Stimulated activated CD4-positive, alpha-beta T cell treated with anti-CD3 and anti-CD28 coated beads, Interleukin-2, amount 100 ng/mL, for 48 hours (primary cell): ENCODE measurements at places on chromosomes 3 and 15.

- no peak for DNase-seq
These were observed 790.5 kb downstream of the DIPK2A start for GRCh38 chr3:144762091-144762490.

- no peak for DNase-seq
These were observed 86.0 kb upstream of the NDN start for GRCh38 chr15:23773093-23773492.

- no peak for DNase-seq
These were observed 18.3 kb upstream of the FOXP1 start for GRCh38 chr3:71601811-71602210.

GRCh38 chr3:24764236-24764915 lies 269.7 kb upstream of the THRB start:
- no peak for DNase-seq

DNA sequence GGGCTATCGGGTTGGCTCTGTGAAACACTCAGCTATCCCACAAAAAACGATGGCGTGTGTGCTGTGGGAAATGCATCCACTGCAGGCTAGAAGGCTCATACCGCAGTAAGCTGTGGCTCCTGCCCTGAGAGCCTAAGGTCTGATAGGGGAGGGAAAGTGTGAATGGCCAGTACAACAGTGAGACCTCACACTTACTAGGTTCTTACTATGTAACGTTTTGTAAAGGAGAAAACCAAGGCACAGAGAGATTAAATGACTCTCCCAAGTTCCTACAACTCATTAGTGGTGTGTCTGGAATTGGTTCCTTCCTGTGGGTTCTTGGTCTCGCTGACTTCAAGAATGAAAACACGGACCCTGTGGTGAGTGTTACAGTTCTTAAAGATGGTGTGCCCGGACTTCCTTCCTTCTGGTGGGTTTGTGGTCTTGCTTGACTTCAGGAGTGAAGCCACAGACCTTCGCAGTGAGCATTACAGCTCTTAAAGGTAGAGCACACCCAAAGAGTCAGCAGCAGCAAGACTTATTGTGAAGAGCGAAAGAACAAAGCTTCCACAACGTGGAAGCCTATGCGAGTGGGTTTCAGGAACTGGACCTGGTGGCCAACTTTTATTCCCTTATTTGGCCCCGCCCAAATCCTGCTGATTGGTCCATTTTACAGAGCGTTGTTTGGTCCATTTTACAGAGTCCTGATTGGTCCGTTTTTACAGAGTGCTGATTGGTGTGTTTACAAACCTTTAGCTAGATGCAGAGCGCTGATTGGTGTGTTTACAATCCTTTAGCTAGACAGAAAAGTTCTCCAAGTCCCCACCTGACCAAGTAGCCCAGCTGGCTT lies 161.7 kb downstream of the POLR2M start:
- no peak for DNase-seq

DNA sequence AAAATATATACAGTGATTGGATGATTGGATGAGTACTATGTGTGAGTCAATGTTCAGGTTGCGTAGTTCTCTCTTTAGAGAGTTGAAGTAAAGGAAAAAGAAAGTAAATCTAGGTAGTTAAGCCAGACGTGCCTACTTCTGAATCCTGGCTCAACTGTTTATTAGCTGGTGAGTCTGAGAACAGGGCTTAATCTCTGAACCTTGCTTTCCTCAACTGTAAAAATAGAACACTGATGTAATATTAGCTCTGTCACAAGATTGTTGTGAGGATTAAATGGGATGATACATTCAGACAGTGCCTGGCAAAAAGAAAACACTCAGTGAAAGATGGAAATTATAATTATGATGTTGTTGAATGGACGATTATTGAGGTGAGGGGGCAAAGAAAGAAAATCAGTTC lies 413.4 kb downstream of the MAGI1 start:
- DNase-seq: no peak

GRCh38 chr15:52710050-52710707 lies 31.0 kb upstream of the ATOSA start:
- DNase-seq: no peak

- no peak for DNase-seq
These were observed 71.7 kb downstream of the TBC1D5 start for GRCh38 chr3:17670749-17671148.

DNA sequence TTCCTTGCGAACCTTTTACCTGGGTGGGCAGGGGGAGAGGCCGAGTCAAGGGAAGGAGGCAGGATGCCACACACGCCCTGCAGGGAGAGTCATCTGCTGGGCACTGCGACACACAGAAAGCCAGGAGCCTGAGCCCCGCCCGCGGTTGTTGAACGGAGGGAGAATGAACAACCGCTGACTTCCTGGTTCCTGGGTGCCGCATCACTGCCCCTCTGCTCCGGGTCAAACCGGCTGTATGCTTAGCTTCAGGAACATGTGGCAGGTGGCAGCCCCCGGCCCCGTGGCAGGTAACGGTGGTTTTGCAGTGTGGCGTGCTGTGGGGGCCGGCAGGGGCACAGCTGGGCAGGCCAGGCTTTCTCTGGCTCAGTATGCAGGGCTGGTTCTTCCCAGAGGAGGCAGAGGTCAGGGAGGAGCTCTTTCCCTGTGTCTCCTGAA lies 33.4 kb downstream of the APBA2 start:
- DNase-seq: peak; percentile 38

- no peak for DNase-seq
These were observed 52.4 kb downstream of the SLC9A9 start for GRCh38 chr3:143795874-143796273.

- no peak for DNase-seq
These were observed 253.1 kb upstream of the GADL1 start for GRCh38 chr3:31147550-31147949.

DNA sequence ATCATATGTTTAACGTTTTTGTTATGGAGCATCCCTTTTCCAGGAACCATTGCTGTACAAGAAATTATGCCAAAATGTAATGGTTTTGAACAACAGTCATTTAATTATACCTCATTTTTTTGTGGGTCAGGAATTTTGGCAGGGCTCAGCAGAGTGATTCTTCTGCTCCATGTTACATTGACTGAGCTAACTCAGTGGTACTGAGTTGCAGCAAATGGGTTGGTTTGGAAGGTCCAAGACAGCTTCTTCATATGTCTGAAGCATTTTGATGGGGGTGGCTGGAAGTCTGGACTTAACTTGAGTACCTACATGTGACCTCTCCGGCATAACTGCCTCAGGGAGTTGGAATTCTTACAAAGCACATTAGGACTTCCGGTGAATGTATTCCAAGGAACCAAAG lies 26.0 kb upstream of the CMC1 start:
- no peak for DNase-seq

GRCh38 chr3:46944191-46944590 lies 32.4 kb downstream of the CCDC12 start:
- DNase-seq: no peak

DNA sequence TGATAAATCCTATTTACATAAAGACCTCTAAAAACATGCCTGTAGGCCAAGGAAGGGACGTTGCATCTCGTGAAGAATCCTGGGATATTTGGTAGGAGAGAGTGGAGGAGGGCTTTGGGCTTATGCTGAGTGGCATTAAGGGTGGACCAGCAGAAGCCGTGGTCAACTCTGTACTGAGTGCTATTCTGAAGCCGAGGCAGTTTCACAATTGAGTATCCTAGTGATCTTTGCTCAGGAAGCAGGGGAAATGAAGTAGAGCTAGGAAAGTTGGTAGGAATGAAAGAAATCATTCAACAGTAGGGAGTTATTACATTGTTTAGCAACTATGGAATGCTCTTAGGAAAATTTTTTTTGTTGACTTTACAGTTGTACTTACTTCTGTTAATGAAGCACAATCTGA lies 24.2 kb downstream of the MCTP2 start:
- DNase-seq: no peak

GRCh38 chr3:98772022-98772421 lies 8.9 kb downstream of the ST3GAL6 start:
- DNase-seq: no peak

- no peak for DNase-seq
These were observed 74.3 kb downstream of the ABTB1 start for GRCh38 chr3:127747066-127747465.

GRCh38 chr3:68515237-68515636 lies 417.1 kb downstream of the TAFA4 start:
- DNase-seq: no peak

DNA sequence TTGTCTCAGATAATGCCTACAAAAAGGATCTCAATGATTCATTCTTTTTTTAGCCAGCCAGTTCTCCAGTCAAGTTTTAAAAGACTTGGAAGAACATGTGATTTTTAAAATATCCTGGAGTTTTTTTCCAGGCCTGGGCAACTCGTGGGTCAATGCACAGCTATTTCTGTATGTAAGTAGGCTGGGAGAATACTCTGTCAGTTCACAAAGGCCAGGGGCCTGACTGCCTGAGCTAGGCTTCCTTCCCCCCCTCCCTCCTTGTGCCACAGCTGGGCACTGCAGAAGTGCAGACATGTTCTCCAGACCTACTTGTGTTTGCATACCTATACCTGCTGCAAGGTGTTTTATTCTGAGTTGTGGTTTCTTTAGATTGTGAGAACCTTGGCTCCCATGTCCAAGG lies 43.7 kb downstream of the CTDSPL start:
- no peak for DNase-seq

DNA sequence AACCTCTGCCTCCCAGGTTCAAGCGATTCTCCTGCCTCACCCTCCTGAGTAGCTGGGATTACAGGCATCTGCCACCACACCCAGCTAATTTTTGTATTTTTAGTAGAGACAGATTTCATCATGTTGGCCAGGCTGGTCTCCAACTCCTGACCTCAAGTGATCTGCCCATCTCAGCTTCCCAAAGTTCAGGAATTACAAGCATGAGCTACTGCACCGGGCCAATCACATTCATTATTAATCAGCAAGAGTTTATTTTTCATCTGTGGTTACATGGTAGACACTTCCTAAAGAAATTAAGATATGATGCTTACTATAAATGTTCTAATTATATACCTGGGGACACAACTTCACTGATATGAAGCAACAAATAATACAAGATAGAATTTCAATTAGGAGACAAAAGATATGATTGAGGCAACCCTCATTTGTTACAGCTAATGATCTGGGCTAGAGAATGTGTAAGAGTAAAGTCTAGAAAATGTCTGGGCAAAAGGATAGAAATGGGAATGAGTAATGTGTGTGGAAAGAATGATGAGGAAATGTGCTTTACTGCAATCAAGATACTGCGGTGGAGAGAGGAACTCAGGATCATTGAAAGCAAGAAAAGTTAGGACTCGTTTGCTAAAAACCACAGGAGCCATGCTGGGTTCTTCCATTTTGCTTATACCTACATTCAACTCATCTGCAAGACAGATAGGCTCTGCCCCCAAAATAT lies 366.8 kb downstream of the ZIC1 start:
- no peak for DNase-seq

- DNase-seq: no peak
These were observed 53.6 kb upstream of the MINAR1 start for GRCh38 chr15:79378394-79379109.

DNA sequence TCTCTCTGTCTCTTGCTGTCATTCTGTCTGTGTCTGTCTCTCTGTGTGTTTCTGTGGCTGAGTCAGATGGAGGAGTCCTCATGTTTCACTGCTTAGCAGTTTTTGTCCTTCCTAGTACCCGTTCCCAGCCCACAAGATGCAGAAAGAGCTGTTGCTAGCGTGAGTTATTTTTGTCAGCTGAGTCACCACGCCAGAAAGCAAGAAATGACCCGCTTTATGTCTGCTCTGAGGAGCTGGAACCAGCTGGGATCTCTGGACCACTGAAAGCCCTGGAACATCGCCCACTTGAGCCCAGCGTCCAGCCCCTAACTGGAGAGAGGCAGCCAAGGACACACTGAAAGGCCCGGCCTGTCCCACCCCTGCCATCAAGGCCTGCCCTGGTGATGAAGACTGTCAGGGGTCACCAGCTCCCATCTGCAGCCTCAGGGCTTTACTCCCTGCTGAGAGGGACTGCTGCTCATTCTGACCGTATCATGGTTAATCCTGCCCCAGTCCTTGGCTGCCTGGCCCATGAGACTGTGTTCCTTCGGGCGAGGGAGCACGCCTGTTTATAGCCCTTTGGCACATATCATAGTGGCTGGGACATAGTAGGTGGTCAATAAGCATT lies 101.7 kb upstream of the TPM1 start:
- DNase-seq: peak; percentile 9

DNA sequence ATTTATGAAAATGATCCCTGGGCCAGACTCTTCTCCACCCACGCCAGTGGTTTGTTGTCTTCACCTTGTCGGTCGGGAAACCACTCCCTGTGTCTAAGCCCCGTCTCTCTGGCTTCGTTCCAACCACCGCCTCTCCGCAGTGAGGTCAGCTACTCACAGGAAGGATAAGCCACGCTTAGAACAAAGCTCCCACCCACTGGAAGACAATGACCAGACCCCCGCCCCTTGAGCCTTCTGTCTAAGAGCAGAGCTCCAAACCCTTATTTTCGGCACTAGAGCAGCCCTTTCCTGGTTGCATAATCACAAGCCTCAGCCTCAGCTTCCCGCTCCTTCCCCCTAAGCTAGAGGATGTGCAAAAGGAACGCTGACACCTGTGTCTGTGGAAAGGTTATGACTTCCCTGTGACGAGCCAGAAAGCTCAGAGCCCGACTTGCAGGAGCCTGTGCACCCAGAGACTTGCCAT lies 114.9 kb upstream of the MEF2A start:
- peak; percentile 54 for DNase-seq

DNA sequence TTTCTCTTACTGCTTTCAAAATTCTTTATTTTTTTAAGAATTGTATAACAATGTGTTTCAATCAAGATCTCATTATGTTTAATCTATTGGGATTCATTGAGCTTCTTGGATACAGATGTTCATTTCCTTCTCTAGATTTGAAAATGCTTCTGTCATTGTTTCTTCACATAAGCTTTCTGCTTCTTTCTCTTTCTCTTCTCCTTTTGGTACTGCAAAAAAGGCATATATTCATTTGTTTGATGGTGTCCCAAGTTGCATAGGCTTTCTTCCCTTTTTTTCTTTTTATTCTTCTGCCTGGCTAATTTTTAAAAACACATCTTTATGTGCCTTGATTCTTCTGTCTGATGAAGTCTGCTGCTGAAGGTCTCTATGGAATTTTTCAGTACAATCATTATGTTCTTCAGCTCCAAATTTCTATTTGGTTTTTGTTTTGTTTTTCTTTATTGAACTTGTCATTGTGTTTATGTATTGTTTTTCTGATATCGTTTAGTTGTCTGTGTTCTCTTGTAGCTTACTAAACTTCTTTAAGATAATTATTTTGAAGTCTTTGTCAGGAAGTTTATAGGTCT lies 88.9 kb downstream of the DTWD1 start:
- DNase-seq: no peak

DNA sequence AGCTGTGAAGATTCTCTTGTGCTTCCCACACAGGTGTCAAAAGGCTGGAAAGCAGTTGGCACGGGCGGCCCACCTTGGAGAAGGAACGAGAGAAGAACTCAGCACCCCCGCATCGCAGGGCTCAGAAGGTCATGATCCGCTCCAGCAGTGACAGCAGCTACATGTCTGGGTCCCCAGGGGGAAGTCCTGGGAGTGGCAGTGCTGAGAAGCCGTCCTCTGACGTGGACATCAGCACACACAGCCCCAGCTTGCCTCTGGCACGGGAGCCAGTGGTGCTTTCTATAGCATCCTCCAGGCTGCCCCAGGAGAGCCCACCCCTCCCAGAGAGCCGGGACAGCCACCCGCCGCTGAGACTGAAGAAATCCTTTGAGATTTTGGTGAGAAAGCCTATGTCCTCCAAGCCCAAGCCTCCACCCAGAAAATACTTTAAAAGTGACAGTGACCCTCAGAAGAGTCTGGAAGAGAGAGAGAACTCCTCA lies 31.4 kb downstream of the STARD5 start:
- no peak for DNase-seq
